NCI-H1048 (cell line): ENCODE measurements at places on chromosomes 16 and 17.

DNA sequence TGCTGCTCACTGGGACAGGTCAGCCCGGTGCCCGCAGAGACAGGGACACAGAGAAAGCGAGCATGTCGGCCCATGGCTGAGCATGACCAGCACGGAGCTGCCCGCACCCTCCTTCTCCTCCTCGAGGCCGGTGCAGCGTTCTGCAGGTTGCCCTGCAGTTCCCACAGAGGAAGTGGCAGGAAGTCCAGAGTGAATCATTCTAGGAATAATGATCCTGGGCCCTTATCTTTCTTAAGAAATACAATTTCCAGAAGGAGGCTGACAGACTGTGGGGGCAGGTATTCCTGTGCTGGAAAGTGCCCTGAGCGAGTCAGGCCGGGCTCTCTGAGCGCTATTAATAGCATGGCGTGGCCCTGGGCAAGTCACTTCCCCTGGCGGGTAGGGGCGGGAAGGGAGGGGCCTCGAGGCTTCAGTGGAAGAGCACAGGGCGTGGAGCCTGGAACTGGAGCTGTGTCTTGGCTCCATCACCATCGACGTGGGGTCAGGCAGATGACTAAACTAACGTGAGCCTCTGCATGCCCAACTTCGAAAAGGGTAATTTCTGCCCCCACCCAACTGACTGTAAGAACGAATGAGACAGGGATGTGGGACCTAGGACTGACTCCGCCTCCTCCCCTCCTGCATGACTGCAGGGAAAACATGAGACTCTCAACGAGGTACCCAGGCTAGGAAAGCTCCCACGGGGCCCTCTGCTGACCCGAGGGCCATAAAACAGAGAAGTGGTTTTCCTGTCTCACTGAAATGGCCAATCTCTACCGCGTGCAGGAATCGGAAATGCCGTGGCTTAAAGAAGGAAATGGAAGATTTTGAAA, 9.8 kb downstream of the TMEM204 start:
- DNase-seq, result no peak

DNA sequence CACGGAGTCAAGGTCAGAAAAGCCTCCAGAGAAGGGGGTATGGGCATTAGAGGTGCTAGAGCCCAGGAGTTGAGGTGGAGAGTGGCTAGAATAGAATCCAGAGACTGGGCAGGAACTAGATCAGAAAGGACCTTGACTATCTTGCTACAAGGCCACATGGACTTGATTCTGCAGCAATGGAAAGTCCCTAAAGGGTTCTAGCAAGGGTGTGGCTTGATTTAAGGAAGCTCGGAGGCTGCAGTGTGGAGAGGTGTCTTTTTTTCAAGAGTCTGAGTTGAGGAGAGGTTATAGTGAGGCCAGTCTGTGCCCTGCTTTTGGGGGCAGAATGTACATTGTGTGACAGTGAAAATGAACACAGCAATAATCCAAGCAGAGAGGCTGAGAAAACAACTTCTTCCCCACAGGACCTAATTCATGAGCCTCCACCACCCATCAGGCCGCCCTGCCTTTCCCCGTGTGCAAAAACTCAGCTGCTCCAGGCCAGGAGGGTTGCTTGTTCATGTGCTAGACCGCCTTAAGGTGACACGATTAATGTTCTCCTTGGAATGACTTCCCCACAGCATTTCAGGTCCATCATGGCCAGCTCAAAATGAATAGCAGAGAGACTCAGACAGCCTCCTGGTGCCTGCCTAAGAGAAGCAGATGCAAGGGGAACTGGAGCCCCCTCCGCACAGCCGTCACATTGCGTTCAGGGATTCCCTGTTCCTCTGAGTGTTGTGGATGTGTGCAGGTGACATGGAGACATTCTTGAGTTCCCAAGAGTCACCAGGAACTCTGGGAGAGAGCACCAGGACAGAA, 8.7 kb upstream of the BEAN1 start:
- no peak for DNase-seq

DNA sequence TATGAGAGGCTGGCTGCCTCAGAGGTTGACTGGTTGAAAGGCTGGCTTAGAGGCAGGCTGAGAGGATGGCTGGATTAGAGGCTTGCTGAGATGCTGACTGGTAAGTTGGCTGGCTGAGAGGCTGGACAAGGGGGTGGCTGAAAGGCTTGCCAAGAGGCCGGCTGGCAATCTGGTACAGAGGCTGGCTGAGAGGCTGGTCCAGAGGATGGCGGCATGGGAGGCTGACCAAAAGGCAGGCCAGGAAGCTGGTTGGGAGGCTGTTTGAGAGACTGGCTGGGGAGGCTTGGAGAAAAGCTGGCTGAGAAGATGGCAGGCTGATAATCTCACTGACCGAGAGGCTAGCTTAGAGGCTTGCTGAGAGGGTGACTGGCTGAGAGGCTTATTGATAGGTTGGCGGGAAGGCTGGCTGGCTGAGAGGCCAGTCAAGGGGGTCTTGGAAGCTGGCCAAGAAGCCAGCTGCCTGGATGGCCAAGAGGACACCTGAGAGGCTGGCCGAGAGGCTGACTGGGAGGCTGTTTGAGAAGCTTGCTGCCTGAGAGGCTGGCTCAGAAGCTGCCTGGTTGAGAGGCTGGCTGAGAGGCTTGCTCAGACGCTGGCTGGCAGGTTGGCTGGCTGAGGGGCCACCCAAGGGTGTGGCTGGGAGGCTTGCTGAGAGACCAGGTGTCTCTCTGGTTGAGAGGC, 34.2 kb upstream of the ACSM2B start:
- DNase-seq, result no peak

GRCh38 chr17:46264456-46265198, 30.3 kb upstream of the LRRC37A start:
- DNase-seq, result no peak

DNA sequence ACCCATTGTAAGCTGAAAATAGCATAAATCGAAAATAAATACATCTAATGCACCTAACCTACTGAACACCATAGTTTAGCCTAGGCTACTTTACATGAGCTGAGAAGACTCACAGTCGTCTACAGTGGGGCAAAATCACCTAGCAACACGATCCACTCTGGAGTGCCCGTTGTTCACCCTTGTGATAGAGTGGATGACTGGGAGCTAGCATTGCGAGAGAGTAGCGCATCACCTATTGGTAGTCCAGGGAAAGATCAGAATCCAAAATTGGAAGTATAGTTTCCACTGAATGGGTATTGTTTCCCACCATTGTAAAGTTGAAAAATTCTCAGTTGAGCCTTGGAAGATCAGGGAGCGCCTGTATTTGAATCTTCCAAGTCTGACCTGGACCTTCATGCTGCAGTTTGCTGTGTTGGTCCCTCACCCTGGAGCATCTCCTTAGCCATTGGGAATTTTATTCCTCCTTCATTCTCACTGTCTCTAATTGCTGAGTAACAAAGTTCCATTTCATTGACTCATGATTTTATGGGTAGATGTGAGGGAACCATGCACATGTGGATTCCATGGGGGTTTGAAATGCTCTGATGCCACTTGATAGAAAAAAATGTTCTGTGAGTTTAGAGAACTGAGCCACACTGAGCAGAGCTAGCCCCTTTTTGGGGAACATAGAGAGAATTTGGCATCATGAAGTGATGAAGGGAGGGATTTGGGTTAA, 19.6 kb downstream of the AKAP1 start:
- no peak for DNase-seq

- no peak for DNase-seq
Observed at GRCh38 chr16:12009922-12010321, 33.4 kb downstream of the SNX29 start.

DNA sequence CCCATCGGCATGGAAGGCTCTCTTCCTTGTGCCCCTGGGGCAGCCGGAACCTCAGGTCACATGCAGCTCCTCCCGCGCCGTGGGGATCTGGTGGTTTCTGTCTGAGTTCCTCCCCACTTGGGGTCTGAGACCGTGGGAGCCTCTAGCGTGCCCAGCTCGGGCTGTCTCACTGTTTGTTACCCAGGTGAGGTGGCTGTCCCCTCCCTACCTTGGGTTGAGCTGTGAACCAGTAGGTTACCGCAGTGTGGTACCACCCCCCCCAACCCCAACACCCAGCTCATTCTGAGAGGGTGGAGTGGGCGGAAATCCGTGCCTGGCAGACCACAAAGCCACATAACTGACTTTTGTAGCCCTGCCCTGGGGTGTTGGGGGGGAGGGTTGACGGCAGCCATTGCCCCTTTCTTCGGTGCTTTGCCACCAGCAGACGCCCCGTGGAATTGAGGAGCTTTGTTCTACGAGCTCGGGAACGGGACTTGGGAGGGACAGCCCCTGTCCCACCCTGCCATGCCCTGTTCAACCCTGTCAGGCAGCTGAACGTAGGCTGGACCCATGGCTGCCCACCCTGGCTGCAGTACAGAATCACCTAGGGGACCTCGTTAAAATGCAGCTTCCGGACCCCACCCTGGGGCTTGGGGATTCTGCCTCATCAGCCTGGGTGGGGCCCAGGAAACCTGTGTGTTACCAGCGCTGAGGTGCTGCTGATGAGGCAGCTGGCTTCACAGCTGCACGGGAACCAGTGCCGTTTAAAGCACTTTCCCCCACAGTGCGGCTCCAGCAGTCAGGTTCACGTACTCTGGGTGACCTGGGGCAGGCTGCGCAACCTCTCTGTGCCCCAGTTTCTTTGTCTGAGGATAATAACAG, 18.5 kb downstream of the RAP1GAP2 start:
- DNase-seq, result no peak

DNA sequence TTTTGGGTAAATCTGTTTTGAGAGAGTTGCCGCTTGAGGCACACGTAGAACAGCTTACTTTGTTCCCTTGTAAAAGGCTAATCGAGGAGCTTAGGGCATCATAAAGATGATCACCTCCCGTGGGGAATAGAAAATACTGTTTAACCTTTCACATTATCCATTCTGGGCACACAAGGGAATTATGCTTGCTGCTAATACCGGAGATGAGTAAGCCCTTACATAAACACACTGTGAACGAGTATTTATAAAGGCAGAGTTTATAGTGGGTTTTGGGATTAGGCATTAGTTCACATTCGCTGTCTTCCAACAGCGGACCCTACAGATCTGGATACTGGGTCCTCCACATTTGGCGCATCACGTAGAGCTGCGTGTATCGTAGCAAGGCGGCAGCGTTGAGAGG, 51.2 kb upstream of the CNTNAP4 start:
- DNase-seq, result no peak

GRCh38 chr16:21590796-21591195, 8.6 kb upstream of the METTL9 start:
- DNase-seq, result no peak

DNA sequence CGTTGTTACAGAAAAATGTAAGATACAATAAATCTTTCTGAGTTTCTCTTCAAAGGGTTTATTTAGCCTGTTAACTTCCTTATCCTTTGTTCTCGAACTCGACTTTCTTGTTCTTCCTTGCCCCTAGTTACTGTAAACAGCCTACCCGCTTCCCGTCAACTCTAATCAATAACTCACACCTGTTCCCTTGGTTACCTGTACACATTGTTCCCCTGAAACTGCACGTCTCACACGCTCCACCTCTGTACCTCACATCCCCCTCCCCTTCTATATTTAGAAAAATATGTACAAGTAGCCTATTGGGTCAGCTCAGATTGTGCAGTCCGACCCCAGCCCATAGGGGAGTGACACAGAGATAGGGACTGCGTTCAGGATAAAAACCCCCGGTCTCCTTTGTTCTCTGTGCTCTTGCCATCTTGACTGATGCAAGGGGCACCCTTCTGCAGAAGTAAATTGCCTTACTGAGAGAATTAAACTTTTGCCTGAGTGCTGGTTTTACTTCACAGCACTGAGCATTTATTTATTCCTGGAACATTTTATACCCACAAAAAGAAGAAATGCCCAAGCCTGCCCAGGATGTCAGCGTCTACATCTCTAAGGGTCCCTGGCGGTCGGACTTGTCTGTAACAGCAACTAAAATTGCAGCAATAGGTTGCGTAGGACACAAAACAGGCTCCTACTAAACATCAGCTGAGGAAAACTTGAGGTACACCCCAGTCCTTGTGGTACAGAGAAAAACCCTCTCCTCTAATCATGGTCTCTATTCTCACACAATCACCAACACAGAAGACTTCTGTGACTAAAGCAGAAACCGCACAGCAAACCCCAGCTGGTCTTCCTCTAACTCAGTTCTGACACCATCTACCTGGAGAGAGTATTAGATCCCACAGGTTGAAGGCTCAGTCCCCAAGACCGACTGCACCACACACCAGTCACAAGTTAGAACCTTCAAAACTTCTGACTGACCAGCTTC, 11.3 kb downstream of the WDR45B start:
- no peak for DNase-seq

GRCh38 chr16:73921295-73921694, 375.3 kb upstream of the PSMD7 start:
- DNase-seq, result no peak

DNA sequence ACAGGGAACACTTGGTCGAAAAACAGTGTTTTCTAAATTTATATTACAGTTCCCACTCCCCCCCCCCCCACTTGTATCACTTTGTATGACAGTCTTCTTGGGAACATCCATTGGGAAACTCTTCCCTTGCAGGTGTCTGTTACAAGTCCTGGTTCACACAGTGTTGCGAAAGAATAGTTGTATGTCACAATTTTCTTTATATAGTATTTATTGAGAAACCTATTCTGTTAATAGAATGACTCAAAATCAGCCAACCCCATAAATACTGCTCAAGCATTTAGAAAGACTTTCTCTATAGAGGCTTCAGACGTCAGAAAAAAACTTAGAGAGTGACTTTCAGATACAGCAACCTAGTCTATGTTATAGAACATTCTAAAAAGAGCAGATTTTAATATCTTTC, 414.4 kb downstream of the WWOX start:
- no peak for DNase-seq

DNA sequence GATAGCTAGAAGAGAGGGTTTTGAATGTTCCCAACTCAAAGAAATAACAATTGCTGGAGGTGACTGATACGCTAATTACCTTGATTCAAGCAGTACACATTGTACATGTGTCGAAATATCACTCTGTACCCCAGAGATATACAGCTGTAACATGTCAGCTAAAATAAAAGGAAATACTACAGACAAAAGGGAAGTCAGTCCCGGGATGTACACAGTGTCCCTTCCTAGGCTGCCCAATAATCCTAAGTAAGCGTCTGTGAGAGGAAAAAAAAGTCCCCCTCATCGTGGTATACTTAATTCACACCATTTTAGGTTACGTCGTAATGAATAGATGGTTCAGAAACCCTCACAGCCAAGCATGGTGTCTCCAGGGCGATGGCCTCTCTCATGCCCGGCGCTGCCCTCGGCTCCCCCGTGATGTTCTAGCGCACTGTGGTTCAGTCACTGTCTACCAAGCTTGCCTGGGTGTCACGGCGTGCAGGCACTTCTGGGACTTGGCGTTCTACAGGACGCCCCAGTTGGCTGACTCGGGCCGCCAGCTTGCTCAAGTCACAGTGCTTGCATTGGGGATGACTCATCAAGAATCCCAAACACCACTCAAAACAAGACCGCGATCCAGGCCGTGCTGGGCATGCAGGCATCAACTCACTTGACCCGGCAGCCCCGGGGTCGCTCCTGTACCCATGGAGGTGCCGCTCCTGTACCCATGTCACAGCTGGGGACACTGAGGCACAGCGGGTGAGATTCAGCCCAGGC, 27.6 kb downstream of the CCDC40 start:
- DNase-seq, result no peak

GRCh38 chr16:81444448-81445121, at the start of gene CMIP:
Gene CMIP, plus strand, starts transcription at chr16:81444808.
- no peak for DNase-seq

- no peak for DNase-seq
Observed at GRCh38 chr17:32529604-32530003, 42.8 kb downstream of the CDK5R1 start.

- no peak for DNase-seq
Observed at GRCh38 chr16:50480206-50480605, 68.0 kb upstream of the NKD1 start.
